ENCODE measurements at places on chromosomes 3 and 15.

- DNase-seq = no peak
Measured at GRCh38 chr3:101870138-101870537, 20.8 kb downstream of the NFKBIZ start.

DNA sequence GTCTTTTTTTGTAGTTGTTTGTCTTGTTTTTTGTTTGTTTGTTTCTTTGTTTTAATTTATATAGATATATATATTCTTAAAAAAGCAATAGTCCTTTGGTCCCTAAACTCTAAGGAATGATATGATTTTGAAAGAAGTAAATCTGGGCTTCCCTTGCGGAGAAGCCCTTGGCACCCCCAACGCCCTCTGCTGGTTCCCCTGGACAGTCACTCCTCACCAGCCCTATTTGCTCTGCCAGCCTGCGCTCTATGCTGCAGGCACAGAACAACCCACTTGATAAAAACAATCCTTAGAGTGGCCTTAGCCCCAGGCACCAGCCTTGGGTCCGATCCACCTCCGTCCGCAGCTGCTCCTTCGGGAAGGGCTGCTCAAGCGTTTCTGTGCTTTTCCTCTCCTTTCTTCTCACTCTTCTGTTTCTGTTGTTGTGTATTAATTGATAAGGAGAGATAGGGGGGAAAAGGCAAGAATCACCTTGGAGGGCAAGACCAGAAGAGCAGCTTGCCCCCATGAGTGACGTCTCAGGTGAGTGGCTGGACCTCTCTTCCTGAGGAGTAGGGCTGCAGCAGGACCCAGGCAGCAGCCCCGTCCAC is 13.7 kb upstream of the PARP6 start:
- DNase-seq = peak; percentile 43

DNA sequence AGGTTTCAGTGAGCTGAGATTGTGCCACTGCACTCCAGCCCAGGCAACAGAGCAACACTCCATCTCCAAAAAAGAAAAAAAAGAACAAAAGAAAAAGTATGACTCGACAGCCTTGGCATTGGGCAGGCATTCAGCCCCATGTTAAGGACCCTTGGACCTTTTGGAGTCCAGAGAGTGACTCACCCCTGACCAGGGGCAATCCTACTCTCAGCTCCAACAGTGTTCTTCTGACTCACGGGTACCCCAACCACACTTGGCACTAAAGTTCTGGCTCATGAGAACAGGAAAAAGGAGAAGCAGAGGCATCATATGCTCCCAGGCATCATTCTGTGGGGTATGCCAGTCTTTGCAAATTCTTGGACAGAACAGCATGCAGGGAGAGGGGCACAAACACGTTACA is 252.4 kb upstream of the HES1 start:
- DNase-seq = no peak

GRCh38 chr3:193853511-193854219 is 260.7 kb downstream of the OPA1 start:
- DNase-seq = no peak

- no peak for DNase-seq
Measured at GRCh38 chr15:39587731-39588530, 7.1 kb downstream of the THBS1 start.

- no peak for DNase-seq
Measured at GRCh38 chr3:130081351-130081881, at the start of gene ALG1L2. TSS of gene ALG1L2 (plus strand) at chr3:130081831. CDS start at chr3:130082017, 186 bp downstream.

GRCh38 chr3:151276687-151277042 is 1.7 kb downstream of the P2RY14 start:
- DNase-seq = peak; percentile 4

- no peak for DNase-seq
Measured at GRCh38 chr3:112744825-112745566, 101.7 kb downstream of the CD200R1L start.

DNA sequence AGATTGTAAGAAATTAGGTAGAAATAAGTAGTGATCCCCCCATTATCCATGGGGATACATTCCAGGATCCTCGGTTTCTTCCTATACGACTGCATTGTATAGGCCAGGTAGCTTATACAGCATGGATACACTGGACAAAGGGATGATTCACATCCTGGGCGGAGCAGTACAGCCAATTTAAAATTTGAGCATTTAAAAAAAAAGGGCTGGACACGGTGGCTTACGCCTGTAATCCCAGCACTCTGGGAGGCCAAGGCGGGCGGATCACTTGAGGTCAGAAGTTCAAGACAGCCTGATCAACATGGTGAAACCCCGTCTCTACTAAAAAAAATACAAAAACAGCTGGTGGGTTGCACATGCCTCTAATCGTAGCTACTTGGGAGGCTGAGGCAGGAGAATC is 976 bp upstream of the ARGFX start:
- no peak for DNase-seq

DNA sequence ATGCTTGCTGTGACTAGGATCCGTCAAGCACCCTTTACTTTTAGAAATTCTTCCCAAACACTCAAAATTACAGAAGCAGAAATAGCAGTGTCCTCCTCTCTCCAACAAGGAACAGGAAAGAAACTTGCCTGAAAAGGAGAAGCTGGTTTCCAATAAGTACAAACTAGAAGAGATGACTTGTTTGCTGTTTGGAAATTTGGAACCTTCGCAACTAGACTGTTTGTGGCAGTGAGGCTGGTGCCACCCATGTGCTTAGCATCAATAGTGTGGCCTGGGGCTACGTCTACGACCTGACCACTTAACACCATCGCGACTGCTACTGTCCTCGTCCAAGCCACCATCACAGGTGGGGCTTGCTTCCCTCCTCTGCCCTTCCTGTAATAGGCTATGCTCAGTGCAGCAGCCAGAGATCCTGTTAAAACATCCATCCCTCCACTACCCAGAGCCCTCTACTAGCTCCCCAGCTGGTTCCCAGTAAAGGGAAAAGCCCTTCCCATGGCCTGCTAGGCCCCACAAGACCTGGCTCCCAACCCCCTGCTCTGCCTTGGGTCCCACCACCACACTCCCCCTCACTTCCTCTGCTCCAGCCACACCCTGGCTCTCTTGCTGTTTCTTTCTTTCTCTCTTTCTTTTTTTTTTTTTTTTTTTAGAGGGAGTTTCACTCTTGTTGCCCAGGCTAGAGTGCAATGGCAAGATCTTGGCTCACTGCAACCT is 52.6 kb upstream of the CCR2 start:
- no peak for DNase-seq

- DNase-seq = no peak
Measured at GRCh38 chr3:77055841-77056341, 16.0 kb downstream of the ROBO2 start.

- DNase-seq = no peak
Measured at GRCh38 chr3:182686033-182686886, 107.0 kb upstream of the ATP11B start.

DNA sequence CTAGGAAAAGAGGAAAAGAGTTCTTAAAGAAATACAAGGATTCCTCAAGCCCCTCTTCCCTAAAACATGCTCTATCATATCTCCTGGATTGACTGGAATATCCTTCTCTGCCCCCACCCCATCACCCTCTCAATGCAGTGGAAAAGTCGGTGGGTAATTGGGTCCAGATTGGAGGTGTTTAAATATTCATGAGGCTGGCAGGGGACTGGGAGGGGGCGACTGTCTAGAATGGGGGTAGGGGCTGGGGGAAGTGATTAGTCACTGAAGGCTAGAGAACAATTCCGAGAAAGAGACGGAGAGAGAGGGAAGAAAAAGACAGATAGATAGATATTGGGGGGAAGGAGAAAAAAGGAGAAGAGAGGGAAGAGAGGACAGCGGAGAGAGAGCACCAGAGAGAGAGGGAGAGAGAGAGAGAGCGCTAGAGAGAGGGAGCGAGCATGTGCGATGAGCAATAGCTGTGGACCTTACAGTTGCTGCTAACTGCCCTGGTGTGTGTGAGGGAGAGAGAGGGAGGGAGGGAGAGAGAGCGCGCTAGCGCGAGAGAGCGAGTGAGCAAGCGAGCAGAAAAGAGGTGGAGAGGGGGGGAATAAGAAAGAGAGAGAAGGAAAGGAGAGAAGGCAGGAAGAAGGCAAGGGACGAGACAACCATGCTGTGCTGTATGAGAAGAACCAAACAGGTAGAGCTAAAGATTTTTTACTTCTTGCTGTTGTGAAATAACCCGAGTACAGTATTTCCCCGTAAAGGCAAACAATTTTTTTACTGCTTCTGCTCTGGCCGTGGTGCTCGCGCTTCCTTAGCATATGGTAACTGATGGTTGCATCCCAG is at the start of gene GAP43:
TSS of gene GAP43 (plus strand) at position 467 of the 825 bp plus-strand sequence. CDS start at position 647, 180 bp downstream.
- DNase-seq = no peak

GRCh38 chr3:58521917-58522631 is 14.9 kb downstream of the ACOX2 start:
- no peak for DNase-seq

DNA sequence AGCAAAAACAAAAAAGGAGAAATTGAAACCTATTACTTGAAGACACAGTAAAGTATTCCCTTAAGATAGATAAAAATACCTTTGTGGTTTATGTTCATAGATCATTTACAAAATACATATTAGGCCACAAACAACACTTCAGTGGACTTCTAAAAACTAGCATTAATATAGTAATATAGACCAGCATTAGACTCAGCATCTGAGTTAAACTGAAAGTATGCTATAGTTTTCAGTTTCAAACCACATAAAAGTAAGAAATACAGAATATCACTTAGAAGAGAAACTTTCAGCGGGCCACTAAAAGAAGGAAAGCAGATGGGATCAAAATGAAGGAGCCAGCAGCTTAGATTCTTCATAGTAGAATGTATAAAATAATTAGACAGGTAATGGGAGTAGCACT is 86.6 kb downstream of the MSL2 start:
- DNase-seq = no peak

- DNase-seq = no peak
Measured at GRCh38 chr15:67416891-67417290, 104.0 kb upstream of the C15orf61 start.

DNA sequence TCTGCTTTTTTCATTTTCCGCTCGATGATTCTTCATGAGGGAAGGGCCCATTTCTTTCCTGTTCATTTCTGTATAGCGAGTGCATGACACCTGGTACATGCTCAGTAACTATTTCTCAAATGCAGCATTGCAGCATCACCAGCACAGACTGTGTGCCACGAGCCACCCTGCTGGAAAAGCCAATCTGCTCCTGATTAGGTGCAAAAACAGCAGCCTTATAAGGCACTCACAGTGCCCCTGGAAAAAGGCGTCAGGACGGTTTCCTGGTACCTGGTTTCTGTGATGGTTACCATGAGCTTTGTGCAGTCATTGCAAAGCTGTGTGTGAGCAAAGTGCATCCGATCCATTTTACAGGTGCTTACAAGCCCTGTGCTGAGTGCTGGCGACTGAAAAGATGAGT is 15.8 kb downstream of the ST8SIA2 start:
- no peak for DNase-seq

GRCh38 chr15:78923480-78924360 is 21.1 kb downstream of the CTSH start:
- no peak for DNase-seq

- DNase-seq = no peak
Measured at GRCh38 chr3:119637679-119638477, 22.5 kb downstream of the POPDC2 start.

- no peak for DNase-seq
Measured at GRCh38 chr15:74222240-74223119, 13.6 kb upstream of the CCDC33 start.

- DNase-seq = no peak
Measured at GRCh38 chr3:184040010-184040409, 8.5 kb downstream of the HTR3D start.

DNA sequence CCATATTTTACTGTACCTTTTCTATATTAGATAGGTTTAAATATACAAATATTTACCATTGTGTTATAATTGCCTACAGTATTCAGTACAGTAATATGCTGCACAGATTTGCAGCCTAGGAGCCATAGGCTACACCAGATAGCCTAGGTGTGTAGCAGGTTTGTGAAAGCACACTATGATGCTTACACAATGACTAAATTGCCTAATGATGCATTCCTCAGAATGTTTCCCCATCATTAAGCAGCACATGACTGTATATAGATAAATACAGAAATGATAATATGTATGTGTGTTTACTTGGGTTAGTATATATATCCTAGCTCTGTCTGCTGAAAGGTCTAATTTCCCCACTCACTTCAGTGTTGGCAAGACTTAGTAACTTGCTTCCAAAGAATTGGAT is 65.8 kb downstream of the MYL3 start:
- DNase-seq = no peak

GRCh38 chr3:165669504-165669903 is 167.7 kb downstream of the BCHE start:
- no peak for DNase-seq

GRCh38 chr3:147654827-147655226 is 245.7 kb downstream of the ZIC1 start:
- no peak for DNase-seq

DNA sequence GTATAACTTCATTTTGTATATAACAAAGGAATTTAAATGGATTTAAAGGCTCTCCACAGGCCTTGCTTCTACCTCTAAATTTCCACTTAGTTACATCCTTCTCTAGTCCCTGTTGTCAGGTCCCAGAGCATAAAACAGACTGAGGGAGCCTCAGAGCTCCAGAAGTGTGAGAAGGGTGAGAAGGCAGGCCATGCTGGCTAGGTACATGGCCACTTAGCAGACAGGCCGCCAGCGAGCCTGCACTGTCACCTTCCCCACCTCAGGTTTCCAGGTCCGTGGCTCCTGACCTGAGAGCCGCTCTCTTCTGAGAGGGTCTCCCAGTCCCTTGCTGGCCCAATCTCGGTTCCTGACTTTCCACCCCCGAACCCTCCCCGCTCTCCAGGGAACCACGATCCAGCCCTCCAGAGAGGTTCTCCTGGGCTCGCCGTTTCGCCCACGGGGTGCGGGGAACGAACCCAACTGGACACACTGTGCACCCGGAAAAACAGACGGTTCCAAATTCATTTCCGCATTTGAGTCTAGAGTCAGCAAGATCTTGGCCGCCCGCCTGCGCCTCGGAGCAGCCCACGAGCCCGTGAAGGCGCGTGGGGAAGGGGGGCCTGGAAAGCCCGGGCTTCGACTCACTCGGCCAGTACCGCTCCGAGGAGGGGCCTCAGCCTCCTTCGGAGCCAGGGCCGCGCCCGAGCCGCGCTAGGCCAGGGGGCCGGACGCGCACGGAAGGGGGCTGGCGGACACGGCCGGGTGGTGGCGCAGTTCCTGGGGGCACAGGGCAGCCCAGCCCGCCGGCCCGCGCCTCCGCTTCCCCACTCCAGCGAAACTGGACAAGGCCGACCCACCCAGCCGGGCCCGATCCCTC is 16.7 kb upstream of the SOX2 start:
- no peak for DNase-seq

GRCh38 chr3:125022206-125022605 is 33.6 kb downstream of the HEG1 start:
- no peak for DNase-seq

GRCh38 chr3:121155028-121155427 is 247.0 kb downstream of the STXBP5L start:
- no peak for DNase-seq

DNA sequence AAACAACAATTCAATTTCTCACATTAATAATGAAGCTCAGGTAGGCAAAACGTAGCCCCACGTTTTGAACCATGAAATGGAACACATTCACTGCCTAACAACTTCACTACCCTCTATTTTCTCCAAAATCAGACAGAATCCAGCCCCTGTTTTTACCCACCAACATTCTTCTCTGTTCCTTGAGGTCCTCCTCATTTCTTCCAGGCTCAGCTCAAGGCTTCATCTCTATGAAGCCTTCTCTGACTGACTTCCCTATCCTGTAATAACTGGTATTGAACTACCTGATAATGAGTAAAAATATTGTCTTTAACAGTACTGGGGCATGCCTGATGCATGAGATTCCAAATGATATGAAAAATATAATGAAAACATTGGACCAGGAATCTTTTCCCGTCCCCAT is 2.2 kb downstream of the TFRC start:
- DNase-seq = no peak

Measured in activated CD4-positive, alpha-beta T cell treated with anti-CD3 and anti-CD28 coated beads, Interleukin-2, amount 50 U/mL, for 4 hours (primary cell).